ENCODE measurements at places on chromosomes 7 and 10. TPM values are rescaled to one million over a fixed set of nuclear protein-coding genes. Genes with fewer than 3 reads are reported as not detected.

Gene IGF2BP3
- polyA plus RNA-seq, result not detected

Gene ZPBP
- polyA plus RNA-seq, result not detected

Gene STEAP2
- 201 TPM for polyA plus RNA-seq

Gene CH25H
- not detected for polyA plus RNA-seq

Gene SPRN
- polyA plus RNA-seq, result 0.73 TPM

Gene AOAH
- 6.5 TPM for polyA plus RNA-seq

Gene KCND2
- 10.5 TPM for polyA plus RNA-seq

Gene LRRC17
- 0.63 TPM for polyA plus RNA-seq

Gene BNIP3
- polyA plus RNA-seq, result 130 TPM

Gene SAMD9L
- polyA plus RNA-seq, result 4.4 TPM

Gene NEUROG3
- polyA plus RNA-seq, result not detected

Gene FAM131B
- 0.35 TPM for polyA plus RNA-seq

Gene UNCX
- not detected for polyA plus RNA-seq

Gene PLCE1
- polyA plus RNA-seq, result 0.48 TPM

Gene HMX2
- polyA plus RNA-seq, result not detected

Gene GPR15LG
- polyA plus RNA-seq, result not detected

Gene OPN1SW
- polyA plus RNA-seq, result 0.97 TPM

Gene SLC13A1
- not detected for polyA plus RNA-seq

Gene IDI1
- 117 TPM for polyA plus RNA-seq

Gene OPALIN
- 0.50 TPM for polyA plus RNA-seq

Gene GPRIN2
- not detected for polyA plus RNA-seq

Gene ASB15
- 0.28 TPM for polyA plus RNA-seq

Gene GUSB
- 6.9 TPM for polyA plus RNA-seq

Gene UPK3B
- polyA plus RNA-seq, result not detected

Gene SPDYE8
- not detected for polyA plus RNA-seq

Gene CPEB3
- 23.4 TPM for polyA plus RNA-seq

Gene LLCFC1
- not detected for polyA plus RNA-seq

Gene PARD3
- 1.0 TPM for polyA plus RNA-seq

Gene GPNMB
- polyA plus RNA-seq, result 8.7 TPM

Gene HOXA4
- polyA plus RNA-seq, result not detected

Gene BBIP1
- polyA plus RNA-seq, result 175 TPM

Gene FBXO24
- polyA plus RNA-seq, result not detected

All from Purkinje cell (primary cell).